NCI-H1092 (cell line): ENCODE measurements at places on chromosomes 6 and 20.

- DNase-seq = no peak
Measured at GRCh38 chr20:41072915-41073314, 44.3 kb downstream of the TOP1 start.

GRCh38 chr6:56280126-56280525 lies 32.7 kb upstream of the COL21A1 start:
- no peak for DNase-seq

- DNase-seq = no peak
Measured at GRCh38 chr6:156131221-156131903, 645.8 kb upstream of the ARID1B start.

GRCh38 chr6:37679539-37680476 lies 17.9 kb downstream of the MDGA1 start:
- no peak for DNase-seq

GRCh38 chr6:7414811-7415210 lies 25.2 kb downstream of the RIOK1 start:
- no peak for DNase-seq

- no peak for DNase-seq
Measured at GRCh38 chr20:60937585-60937984, 314.5 kb upstream of the CDH4 start.

DNA sequence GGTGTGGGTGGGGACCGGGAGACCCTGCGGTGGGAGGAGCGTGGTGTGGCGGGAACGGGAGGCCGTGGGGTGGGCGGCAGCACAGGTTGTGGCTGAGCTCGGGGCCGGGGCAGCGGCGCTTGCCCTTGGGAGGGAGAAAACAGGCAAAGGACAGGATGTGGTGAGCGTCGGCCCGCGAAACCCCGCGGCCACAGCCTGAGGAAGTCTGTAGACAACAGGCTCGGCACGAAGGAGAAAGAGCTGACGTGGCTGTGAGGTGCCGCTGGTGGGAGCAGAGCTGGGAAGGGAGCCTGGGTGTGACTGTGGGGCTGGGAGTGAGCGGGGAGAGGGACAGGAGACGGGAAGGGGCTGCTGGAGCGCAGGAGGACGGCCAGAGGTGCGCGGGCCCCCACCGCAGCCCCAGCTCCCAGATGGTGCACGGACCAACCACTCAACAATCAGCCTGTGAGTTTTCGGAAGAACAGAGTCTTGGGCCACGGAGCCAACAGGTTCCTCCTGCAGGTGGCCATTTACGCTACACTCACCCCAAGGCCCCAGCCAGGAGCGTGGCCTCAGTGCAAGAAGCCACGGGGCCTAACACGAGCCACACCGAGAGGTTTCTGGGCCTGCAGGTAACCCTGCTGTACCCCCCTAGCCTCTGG lies 202.8 kb downstream of the DLL1 start:
- DNase-seq = no peak

DNA sequence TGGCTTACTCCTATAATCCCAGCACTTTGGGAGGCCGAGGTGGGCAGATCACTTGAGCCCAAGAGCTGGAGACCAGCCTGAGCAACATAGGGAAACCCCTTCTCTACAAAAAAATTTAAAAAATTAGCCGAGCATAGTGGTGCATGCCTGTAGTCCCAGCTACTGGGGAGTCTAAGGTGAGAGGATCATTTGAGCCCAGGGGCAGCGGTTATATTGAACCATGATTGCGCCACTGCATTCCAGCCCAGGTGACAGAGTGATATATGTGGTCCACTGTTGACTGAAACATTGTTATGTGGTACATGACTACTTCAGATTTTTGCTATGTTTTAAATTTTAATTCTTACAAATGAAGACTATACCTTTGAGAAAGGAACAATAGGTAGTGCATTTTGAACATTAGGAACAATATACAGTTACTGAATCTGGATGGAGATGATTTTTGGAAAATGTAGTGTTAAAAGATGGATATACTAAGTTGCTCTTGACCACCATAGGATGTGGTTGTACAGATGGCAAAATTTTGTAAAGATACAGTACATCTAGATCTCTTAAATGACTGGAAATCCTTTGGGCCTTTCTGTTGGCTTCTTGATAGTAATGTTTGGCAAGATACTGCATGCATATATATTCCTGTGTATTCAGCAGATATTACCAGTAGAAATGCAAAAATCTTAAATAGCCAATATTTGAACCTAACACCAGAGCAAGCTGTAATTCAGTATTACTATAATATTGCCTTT lies 35.9 kb downstream of the MAPK14 start:
- no peak for DNase-seq

GRCh38 chr20:48822879-48823385 lies 4.9 kb downstream of the PREX1 start:
- DNase-seq = no peak

DNA sequence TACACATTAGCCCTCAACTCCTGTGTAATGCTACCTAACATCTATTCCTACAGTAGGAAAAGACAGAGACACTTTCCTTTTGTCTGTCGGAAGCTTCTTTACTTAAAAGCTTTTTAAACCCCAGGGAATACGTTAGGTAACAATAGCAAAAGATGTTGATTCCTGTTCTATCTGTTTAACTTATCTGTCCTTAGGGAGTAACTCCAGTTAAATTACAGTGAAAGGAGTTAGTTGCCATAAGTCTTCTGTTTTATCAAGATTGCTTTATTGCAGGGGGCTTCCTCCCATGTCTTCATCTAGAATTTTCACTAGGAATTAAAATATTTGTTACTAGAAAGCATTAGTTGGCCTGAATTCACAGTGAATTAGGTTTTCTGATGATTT lies 26.2 kb downstream of the TOP1 start:
- DNase-seq = no peak

GRCh38 chr6:166939894-166940293 lies 16.5 kb downstream of the RNASET2 start:
- DNase-seq = no peak

GRCh38 chr6:11072101-11072500 lies 21.5 kb upstream of the SMIM13 start:
- no peak for DNase-seq

DNA sequence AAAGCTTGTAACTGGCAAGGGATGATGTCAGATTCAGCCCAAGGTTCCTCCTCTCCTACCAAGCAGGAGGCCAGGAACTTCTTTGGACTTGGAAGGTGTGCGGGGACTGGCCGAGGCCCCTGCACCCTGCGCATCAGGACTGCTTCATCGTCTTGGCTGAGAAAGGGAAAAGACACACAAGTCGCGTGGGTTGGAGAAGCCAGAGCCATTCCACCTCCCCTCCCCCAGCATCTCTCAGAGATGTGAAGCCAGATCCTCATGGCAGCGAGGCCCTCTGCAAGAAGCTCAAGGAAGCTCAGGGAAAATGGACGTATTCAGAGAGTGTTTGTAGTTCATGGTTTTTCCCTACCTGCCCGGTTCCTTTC lies 14.4 kb downstream of the TNFAIP3 start:
- no peak for DNase-seq

DNA sequence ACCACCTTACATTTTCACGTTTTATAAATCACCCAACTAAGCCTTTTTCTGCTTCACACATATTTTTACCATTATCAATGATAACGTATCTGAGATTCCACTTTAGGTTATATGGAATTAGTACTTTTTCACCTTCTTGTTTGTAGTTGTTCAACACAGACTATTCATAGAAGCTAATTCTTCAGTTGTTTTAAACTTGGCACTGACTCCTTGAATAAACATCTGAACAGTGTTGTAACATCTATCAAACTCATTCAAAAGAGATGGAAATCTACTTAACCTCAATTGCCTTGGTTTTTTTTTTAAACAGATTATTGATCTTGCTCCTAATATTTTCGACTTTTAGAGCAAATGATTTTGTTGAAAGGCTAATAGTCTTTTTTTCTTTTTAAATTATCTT lies 34.2 kb downstream of the PTPRA start:
- DNase-seq = no peak

DNA sequence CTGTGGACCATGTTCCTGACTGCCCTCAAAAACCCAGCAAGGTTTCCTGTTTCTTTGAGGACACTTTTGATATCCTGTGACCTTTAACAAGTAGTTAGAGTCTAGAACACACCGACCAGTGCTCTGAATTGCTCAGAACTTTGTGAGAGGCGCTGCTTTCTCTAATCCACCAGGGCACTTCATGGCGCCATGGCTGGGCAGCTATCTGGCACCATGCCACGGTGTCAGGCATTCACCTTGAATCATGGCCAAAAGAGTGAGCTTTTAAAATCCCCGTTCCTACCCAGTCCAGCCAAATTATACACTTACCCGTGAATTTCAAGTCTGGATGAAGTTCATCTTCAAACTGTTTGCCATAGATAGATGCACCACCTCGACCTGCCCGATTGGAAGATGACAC lies 17.0 kb upstream of the CPNE5 start:
- no peak for DNase-seq

DNA sequence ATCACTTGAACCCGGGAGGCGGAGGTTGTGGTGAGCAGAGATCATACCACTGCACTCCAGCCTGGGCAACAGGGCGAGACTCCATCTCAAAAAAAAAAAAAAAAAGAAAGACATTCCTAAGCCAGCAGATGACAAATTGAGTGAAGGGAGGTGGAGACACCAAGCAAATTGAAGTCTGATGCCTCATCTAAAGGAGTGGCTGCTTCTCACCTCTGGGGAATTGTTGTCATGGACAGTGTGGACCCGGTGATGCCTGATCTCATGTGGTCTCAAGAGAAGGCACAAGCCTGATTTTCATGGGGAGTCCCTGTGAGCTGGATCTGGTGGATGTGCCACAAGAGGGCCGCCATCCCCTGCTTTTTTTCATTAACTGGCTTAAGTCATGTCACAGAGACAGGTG lies 272.0 kb downstream of the ZNF217 start:
- DNase-seq = no peak
